ENCODE measurements at places on chromosomes 2 and 18.

DNA sequence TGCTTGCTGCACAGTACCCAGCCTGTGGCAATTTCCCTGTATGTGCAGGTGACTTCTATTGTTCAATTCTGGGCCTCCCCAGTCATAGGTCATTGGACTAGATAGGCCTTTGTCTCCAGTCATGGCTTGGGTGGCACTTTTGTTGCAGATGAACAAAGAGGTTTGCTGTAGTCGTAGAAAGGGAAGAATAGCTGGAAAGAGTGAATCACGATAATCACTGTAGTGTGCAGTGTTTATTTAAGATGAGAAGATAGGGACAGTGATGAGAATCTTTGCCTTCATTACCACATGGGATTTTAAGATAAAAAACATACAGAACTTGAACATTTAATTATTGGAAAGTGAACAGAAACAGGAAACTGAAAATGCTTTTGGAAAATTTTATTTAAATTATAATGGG lies 156.1 kb upstream of the CYRIA start:
- DNase-seq, result no peak

- DNase-seq, result no peak
Observed at GRCh38 chr2:34822616-34823015, 1223.5 kb upstream of the FAM98A start.

DNA sequence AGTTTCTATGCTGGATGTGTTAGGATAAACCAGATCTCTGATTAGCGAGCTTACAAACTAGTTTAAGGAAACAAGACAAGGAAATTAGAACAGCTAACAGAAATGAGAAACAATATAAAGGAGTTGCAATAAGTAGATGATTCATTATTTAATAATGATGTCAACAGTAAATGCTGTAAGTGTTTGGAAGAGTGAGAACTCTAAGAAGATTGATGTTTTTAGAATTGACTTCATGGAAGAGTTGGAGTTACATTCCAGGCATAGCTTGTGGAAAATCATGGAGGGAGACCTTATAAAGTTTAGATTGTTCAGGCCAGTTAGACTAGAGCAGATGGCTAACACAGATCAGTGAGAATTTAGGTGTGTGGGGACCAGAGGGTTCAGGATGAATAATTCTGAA lies 32.6 kb downstream of the PPP1R1C start:
- DNase-seq, result no peak

GRCh38 chr18:56748698-56749268 lies 97.6 kb downstream of the WDR7 start:
- no peak for DNase-seq

DNA sequence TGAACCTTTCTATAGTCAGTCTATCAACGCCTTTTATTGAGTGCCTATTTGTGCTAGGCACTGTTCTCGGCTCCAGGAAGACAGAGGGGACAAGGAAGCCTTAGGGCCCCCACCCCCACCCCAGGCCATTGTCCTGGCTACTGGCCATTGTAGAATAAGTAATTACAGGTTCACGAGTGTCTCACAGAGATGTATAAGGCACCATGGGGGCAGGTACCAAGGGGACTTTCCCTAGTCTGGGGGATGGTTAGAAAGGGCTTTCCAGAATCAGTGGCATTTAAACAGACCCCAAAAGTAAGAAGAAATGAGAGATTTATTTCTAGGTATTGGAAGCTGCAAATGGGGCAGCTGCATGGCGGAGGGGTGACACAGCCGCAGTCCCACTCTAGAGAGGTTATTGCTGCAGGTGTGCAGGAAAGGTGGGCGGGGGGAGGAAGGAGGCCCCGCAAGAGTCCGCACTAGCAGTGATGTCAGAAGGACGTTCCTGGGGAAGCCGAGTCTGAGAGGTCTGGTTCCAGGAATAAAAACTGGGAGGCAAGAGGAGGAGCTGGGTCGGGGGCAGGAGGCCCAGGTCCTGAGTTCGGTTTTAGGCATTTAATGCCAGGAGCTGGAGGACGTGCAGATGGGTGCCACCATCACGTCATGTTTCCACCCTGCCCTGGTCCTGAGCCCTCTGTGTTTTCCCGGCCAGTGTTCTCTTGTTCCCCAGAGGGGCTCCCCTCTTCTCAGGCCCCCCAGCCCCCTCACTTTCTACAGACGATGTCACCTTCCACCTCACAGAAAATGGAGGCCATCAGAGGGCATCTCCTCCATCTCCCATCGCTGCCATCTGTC lies 30.5 kb downstream of the FOSL2 start:
- DNase-seq, result no peak

- DNase-seq, result no peak
Observed at GRCh38 chr2:65583061-65583460, 150.7 kb upstream of the SPRED2 start.

- DNase-seq, result no peak
Observed at GRCh38 chr18:35242426-35242825, 1.6 kb downstream of the ZNF397 start.

GRCh38 chr2:228541789-228542188 lies 360.3 kb upstream of the SPHKAP start:
- DNase-seq, result no peak

- no peak for DNase-seq
Observed at GRCh38 chr2:219323434-219323833, 9.1 kb downstream of the RESP18 start.

DNA sequence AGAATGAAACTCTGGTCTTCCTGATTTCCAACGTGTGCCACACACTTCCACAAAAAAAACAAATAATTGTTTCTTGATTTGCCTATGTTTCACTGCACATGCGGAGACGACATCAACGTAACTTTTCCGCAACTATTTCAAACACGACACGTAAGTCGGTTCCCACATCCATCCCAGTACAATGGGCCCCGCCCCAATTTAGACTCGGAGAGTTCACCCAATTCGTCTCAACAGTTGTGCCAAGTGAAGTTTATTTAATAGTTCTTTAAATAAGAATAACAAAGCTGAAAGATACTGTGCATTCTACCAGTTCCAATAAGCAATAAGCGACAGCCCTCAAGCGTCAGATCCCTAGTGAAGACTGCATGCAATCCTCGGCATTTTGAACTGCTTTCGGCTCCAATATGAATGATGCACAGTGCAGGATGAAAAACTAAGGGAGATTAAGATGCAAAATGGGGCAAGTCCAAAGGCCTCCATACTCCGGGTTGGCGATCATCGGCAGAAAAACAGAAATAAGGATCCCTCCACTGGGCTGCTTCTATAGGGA lies 664 bp downstream of the CCT4 start:
- peak; percentile 21 for DNase-seq

- DNase-seq, result no peak
Observed at GRCh38 chr2:54038835-54039234, 68.0 kb upstream of the PSME4 start.

DNA sequence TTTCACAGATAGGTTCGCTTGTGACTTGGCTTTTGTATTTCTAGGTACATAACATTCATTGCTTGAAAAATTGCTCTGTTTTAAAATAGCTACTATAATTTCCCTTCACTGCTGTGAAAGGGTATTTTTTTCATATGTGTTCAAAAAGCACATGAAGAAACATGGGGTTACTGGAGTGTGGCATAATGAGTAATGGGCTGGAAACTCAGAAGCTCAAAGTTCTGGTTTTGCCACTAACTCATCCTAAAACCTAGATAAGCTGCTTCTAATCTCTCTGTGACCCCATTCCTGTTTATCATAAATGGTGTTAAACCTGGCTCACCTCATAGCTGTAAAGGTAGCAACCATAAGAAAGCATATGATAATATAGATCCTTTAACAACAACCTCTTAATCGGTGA lies 319.3 kb downstream of the PTPRM start:
- DNase-seq, result no peak

- DNase-seq, result no peak
Observed at GRCh38 chr2:57177176-57177575, 869.4 kb upstream of the VRK2 start.

DNA sequence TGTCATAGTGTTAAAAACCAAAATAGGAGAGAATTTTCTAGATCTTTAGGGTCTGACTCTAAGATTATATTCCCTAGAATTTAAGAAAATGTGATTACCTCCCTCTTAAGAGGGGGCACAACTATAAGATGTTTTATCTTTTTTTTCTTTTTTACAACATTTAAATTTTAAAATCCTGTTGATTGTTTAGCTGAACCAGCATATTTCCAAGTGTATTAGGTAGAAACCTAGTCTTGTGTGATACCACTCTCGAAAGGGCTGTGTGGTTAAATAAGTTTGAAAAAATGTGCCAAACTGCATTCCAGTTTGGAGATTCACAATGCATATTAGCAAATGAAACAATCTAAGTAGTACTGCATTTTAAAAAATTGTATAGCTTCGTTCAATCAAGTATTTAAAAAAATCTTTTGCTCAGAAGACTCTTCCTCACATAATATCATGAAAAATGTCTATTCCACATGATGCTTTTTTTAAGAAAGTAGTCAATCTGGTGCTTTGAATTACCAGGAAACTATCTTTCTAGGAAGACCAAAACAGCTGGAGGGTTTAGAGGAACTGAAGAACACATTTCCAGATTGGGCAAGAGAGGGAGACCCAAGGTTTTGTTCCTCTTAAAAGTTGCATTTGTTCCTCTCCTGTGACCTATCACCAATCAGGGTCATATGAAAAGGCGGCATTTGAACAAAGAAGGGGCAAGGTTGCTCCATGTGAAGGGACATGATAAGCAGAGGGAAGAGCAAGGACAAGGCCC lies 98.8 kb downstream of the DPP4 start:
- no peak for DNase-seq

DNA sequence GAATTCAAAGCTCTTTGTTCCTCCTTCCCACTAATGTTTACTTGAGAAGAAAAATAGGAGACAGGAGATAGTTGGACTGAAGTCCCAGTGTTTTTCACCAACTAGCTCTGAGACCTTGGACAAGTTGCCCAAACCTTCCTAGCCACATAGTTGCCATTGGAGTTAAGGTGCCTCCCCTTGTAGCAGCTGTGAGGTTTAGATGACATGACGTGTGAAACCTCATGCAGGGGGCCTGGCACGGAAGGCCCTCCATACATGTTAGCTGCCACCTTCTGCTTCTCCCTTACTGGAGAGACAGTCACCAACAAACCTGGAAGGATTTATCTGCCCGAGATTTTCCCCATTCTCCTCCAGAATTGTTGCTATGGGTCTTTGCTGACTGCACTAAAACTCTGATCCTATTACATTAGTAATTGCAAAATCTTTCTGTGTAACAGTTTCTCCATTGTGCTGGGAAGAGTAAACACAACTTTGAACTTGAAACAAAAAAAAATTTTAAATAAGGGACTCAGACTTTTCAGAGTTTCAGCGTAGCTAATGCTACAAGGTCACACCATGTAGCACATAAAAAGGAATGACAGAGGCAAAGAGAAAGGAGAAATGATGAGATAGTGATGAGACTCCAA lies 23.8 kb upstream of the CABYR start:
- no peak for DNase-seq

DNA sequence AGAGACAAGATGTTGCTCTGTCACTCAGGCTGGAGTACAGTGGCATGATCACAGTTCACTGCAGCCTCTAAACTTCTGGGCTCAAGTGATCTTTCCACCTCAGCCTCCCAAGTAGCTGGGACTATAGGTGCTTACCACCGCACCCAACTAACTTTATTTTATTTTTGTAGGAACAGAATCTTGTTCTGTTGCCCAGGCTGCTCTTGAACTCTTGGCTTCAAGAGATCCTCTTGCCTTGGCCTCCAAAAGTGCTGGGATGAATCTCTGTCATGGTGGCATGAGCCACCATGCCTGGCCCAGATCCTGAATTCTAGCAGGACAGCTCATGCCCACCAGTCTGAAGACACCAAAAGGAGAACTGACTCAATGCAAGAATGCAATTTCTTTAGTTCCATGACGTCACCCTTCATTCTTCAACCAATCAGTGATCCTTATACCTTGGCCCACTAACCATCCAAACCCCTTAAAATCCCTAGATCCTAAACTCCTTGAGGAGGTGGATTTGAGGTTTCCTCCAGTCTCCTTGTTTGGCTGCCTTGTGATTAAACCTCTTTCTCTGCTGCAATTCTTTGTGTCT lies 25.6 kb upstream of the CXXC1 start:
- DNase-seq, result no peak

GRCh38 chr2:200782251-200782650 lies 29.5 kb upstream of the BZW1 start:
- DNase-seq, result no peak

DNA sequence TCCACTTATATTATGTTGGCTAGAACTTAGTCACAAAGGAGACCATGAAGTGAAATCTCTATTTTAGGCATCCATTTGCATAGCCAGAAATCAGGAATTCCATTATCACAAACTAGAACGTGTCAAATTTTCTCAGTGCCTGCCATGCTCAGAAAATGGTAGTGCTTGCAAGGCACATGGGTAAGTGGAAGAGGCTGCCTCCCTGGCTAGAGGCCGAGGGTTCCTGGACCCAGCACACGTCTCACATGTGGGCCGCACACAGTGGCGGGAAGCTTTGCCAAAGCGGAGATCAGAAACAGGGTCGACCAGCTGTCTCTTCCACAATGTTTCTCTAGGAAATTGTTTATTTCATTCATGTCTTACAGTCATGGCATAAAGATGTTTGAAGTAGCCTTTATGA lies 42.3 kb downstream of the TRAF3IP1 start:
- DNase-seq, result no peak

DNA sequence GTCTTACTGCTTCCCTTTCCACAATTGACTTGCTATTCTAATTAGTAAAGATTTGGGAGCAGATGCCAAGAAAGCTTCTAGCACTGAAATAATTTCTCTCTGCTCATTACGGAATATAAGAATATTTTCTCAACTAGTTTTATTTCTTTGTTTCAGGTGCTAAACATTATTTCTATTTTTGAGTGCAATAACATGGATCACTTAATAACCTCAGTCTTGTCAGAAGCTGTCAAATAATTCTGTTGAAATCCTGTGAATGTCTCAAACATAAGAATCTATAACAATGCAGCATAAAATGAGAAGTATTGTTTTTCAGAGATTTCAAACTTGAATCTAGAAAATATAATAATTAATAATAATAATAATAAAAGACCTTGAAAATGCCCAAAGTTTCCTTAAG lies 1221.0 kb downstream of the DSC3 start:
- no peak for DNase-seq

DNA sequence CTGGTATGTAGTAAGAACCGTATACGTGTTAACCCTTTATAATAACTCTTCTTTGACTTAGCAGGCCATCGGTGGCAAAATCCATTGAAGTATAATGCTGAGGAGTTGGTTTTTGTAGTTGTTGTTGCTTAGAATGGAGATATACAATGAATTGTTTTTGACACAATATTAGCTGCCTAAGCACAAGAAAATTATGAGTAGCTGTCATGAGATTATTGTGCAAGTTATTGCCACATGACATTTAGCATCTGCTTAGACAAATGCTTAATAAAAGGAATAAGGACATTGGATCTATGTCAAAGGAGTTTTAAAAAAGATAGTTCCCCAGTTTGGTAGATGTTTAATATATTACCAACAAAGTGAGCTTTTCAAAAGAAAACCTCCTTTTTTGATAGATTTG lies 59.9 kb downstream of the ABCB11 start:
- no peak for DNase-seq

- DNase-seq, result no peak
Observed at GRCh38 chr2:191977754-191978153, 130.9 kb upstream of the CAVIN2 start.

DNA sequence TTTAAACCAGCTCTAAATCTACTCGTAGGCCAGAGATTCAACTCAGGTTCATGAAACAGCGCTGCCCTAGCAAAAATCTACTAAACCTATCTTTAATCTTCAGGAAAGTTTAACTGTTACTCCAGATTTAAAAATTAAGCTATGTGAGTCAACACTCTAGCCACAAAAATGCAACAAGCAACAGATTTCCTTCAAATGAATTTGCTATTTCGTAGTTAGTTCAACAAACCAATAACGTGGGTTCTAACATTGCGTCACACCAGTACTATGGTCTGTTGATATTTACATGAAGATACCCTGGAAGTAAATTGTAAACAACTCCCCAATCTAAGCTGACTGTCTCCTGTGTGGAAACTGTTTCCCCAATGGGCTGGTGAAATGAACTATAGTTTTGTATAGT lies 71.2 kb downstream of the FIGN start:
- no peak for DNase-seq

Measured in ELF-1 (cell line).